ENCODE measurements at places on chromosomes 5 and 9.

- peak; percentile 73 for DNase-seq
Measured at GRCh38 chr5:78295035-78295961, 800 bp upstream of the AP3B1 start.

- no peak for DNase-seq
Measured at GRCh38 chr5:26847041-26847736, 191.2 kb downstream of the CDH9 start.

DNA sequence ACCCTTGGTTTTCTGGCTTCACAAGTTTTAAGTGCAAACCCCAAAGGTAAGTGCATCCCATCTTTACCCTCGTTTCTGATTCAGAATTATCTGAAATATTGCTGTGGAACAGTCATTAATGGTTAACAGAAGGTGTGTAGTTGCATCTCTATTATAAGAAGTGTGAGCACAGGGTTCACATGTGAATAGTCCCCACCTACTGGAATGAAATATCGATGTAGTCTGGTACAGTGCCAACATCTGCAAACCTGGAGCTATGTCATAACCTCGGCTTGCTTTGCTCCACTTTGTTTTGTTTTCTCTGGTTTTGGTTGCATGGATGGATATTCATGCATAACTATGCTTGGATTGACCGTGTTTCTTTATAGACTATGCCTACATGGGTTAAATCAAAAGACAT is 12.6 kb downstream of the HTR4 start:
- DNase-seq = no peak

DNA sequence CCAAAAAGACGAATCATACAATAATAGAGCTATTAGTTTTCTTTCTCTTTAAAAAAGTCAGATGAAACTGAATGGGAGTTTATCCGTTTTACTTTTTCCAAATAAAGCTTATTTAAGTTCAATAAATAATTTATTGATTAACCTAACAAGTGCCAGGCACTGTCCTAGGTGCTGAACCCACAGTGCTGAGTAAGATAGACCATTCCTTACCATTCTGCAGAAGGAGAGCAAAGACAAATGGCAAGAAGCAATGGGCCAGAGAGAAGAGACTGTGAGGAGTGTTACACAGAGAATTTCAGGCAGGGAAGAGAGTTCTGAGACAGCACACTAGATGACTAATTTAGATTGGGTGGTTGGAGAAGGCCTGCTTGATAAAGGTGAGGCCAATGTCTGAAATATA is 127.2 kb downstream of the AUH start:
- no peak for DNase-seq

- DNase-seq = no peak
Measured at GRCh38 chr5:135423846-135424168, 23.3 kb downstream of the DCANP1 start.

Data from ascending aorta (tissue), 2 donors.